ENCODE measurements at places on chromosomes 6 and 20.

- no peak for DNase-seq
Observed at GRCh38 chr20:19889011-19889953, 127.9 kb upstream of the NAA20 start.

GRCh38 chr6:610882-611281 lies 46.0 kb downstream of the HUS1B start:
- DNase-seq: no peak

DNA sequence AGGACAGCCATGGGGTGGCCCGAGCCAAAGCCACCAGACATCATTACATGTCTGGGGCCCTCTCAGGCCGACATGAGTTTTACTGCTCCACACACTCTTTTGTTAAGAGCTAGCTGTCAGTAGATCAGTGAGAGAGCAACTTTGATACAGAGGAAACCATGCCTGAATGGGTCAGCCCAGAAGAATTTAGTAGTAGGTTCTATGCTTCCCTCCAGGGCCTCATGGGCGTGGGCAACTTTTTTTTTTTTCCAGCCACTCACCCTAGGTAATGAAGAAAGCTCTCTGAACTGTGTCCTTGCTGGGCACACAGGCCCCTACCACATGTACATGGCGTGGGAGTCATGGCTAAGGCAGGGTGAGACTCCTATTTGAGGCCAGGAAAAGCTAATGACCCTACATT lies 38.8 kb downstream of the HLA-F start:
- no peak for DNase-seq

GRCh38 chr20:61682996-61683681 lies 382.5 kb downstream of the TAF4 start:
- DNase-seq: no peak

DNA sequence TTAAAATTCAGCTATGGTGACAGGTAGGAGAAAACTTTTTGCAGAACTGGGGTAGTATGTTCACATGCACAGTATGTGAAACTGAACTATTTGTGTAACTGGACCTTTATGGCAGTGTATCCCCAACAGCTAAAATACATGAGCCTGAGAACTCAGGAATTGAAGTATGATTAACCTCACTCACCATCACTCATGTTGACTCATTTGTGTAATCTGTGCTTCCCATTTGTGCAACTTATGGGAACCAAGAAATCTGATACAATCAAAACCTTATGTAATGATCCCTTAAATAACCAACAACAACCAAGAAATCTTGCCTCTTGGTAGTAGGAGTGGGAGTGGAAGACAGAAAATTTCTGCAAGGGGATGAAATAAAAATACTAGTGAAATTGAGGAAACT lies 674.9 kb downstream of the HDGFL1 start:
- no peak for DNase-seq

- DNase-seq: no peak
Observed at GRCh38 chr20:53767206-53767930, 173.7 kb upstream of the ZNF217 start.

GRCh38 chr6:3801960-3802359 lies 47.2 kb upstream of the FAM50B start:
- no peak for DNase-seq

- DNase-seq: no peak
Observed at GRCh38 chr20:53706466-53707370, 113.1 kb upstream of the ZNF217 start.

DNA sequence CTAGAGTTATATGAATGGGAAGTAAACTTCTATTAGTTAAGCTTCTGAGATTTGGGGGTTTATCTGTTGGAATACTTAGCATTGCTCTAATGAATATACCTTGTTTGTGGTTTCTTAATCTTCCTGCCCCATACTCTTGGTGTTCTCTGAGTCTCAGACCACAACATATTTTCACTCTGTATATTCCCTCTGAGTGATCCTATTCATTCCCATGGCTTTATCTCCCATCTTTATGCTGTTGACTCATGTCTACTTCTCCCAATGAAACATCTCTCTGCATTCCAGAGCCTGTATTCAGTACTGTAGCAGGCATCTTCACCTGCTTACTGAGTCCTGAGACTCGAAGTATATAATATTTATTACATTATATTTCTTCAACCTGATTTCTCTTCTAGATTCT lies 283.7 kb upstream of the MAP3K7 start:
- no peak for DNase-seq

DNA sequence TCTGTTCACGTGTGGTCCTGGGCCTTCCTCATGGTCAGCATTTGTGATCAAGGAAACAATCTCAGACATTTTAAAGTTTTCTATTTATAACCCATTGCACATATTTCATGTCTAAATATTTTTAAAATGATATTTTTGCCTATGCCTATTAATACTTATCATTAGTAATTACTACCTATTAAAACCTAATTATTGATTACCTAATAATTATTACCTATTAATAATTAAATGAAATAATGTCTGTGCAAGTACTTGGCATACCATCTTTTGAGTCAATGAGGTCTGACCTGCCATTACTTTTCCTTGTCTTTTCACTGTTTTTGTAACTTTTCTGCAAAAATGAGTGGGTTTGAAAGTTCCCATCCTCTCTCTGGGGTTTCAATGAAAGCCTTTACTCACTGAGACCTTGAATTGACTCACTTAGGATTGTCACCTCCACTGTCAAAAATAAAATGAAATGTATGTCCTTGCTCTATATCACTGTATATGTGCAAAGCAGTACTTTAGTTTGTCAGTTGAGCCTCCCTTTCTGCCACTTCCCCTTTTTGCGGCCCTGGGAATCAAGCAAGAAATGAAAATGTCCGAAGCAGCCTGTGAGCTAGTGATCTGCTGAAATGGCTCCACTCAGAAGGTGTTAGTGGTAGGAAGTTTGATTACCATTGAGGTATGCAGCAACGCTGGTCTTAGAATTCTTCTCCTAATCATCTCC lies 87.8 kb downstream of the L3MBTL3 start:
- DNase-seq: no peak

GRCh38 chr6:36539814-36540568 lies 7.3 kb downstream of the STK38 start:
- no peak for DNase-seq

GRCh38 chr6:45507186-45507585 lies 129.5 kb upstream of the SUPT3H start:
- DNase-seq: no peak

GRCh38 chr20:37669062-37669772 lies 24.6 kb upstream of the CTNNBL1 start:
- no peak for DNase-seq

GRCh38 chr6:130923350-130923749 lies 96.1 kb downstream of the SMLR1 start:
- DNase-seq: no peak

DNA sequence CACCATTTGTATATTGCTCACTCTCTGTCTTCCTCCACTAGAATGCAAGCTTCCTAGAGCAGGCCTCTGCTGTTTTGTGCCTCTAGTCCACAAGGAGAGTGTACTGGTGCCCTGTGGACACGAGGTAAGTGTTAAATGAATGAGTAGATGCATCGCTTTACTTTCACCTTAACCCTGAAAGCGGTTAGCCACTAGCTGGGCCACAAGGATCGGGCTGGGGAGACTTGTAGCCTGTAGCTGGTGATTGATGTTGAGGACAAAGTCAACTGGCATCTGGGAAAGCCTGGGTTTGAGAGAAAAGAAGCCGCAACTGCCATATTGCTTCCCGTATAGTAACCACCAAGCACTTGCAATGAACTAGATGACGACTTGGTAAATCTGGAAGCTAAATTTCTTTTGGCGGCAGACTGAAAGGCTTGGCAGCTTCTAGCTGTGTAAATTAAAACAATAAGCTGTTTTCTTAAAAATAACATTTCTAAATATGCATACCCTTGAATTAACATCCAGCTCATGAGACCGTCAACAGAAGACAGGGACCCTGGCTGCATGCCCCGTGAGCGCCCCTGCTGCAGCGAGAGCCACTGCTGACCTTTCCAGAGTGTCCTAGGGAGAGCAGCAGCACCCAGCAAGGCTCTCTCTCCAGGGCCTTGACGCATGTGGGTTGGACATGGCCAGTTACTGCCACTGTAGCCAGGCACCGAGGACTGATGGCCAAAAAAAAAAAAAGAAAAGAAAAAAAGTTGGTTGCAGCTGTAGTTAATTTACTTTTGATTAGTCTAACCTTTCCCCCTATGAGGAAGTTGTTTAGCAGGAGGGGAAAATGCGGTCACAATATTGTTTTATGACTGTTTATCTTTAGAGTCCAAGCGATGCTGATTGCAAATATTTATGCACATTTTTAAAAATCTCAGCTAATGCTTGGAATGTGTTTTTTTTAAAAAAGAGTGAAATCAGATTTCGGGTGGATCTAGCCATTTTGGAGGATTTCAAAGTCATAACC lies 315.1 kb downstream of the TFAP2C start:
- no peak for DNase-seq

DNA sequence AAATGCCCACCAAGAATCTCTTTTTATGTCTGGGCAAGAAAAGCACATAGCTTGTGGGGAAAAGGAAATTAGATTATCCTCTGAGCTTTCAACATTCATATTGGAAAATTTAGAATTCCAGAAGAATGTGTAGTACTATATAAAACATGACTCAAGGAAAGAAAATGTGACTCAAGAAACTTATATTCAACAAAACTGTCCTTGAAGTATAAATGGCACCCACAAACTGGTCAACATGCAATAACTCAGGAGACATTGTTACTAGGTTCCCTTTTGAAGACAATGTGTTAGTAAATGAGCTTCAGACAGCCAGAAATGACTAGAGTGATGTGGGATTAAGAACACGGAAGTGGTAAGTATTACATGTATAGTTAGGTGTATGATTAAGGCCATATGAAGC lies 26.1 kb upstream of the TINAG start:
- DNase-seq: no peak

DNA sequence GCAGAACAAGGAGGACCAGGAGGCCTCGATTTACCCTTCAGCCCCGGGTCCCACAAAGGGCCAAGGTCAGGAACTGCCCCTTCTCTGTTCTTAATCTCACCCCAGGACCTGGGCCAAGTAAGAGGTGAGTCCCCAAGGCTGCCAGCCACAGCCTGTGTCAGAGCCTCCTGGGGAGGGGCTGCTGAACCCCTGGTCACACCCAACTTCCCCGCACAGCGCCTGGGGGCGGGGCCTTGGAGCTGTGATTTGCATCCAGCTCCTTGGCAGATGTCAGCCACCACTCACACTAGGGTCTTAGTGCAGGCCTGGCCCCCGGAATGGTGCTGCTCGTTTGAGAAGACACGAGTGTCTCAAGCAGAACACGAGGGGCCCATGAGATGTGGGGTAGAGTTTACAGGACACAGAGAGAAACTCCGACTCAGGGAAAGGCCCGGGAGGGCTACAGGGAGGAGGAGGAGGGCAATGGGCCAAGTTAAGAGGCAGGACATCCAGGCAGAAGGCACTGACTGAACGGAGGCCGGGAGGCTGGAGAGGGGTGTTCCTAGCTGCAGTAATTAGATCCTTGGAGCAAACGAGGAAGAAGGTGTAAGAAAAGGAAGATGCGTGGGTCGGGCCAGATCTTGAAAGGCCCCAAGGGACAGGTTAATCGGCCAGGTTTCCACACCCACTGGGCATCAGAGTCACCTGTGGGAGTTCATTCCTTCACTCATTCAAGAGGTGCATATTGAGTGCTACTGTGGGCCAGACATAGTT lies 26.9 kb downstream of the ZBP1 start:
- no peak for DNase-seq

GRCh38 chr20:49925901-49926454 lies 10.2 kb upstream of the RNF114 start:
- no peak for DNase-seq

GRCh38 chr6:137256350-137257103 lies 37.3 kb upstream of the IFNGR1 start:
- no peak for DNase-seq

DNA sequence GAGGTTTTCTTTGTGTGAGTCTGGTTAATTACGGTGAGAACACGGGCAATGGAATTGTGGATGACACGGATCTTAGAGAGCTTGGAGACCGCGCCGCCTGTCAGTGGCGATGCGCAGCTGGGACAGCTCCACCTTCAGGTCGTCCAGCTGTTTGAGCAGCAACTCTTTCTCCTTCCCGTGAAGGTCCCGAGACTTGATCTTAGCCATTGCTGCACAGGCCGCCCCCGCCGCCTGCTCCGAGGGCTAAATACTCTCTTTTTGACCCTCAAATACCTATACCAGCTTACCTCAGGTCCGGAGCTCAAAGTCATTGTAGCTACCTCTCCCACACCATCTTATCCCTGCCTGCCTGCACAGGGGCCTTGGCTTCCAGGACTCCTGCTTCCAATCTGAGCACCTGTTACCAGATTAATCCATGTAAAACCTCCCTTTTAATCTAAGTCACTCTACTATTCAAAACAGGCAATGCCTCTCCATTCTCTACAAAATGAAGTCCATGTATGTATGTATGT lies 100.2 kb downstream of the PREP start:
- DNase-seq: no peak

DNA sequence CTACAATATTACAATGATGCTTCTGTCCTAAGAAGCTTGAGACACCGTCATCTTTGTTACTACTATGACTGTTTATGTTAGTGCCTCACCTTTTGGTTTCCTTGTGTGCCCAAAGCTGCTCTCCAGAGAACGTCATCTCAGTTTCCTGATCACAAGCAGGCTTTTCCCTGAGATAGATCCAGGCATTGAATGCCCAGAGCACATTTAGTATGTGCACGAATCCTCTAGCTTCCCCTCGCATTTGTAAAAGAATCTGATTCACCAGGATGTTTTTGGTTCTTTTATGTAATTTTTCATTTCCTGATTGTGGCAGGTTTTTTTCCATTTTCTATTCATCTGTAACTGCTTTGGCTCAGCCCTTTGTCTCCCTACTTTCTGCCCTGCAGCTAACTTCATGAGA lies 100.2 kb upstream of the TMEM181 start:
- no peak for DNase-seq

GRCh38 chr6:29608131-29608530 lies 23.2 kb downstream of the OR2H2 start:
- no peak for DNase-seq

- no peak for DNase-seq
Observed at GRCh38 chr20:4613718-4614620, 107.7 kb upstream of the PRND start.
